ENCODE measurements at places on chromosomes 11 and 22.

- no peak for DNase-seq
Observed at GRCh38 chr11:76313913-76314740, 66.8 kb downstream of the THAP12 start.

DNA sequence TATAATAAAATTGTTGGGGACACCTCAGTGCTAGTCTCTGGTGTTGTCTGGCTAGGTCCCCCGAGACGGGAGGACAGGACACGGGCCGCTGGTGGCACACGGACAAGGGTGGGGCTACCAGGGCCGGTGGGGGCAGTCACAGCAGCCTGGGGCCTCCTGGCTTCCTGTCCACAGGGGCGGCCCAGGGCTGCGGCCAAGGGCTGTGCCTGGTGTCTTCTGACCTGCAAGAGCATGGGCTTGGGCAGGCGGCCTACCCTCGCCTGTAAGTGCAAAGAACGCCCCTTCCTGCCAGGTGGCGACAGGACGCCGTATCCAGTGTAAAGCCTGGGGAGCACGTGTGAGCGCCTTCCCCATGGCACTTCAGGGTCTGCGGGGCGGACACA lies 3.6 kb downstream of the LRFN4 start:
- DNase-seq = no peak

DNA sequence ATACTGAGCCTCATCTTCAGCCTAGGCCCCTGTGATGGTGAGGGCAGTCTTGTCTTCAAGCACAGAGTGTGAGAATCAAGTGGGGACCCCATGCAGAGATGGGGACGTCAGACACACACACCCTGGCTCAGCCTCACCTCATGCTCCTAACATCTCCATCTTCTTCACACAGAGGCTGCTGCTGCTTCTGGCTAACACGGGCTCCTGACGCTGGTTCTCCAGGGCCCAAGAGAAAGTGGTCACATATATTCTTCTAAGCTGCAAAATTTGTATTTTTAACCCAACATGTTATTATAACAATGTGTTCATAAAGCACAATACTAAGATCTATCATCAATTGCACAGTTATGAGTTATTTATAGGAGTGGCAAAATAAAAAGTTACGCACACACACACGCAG lies 101.2 kb downstream of the VPREB1 start:
- DNase-seq = no peak

DNA sequence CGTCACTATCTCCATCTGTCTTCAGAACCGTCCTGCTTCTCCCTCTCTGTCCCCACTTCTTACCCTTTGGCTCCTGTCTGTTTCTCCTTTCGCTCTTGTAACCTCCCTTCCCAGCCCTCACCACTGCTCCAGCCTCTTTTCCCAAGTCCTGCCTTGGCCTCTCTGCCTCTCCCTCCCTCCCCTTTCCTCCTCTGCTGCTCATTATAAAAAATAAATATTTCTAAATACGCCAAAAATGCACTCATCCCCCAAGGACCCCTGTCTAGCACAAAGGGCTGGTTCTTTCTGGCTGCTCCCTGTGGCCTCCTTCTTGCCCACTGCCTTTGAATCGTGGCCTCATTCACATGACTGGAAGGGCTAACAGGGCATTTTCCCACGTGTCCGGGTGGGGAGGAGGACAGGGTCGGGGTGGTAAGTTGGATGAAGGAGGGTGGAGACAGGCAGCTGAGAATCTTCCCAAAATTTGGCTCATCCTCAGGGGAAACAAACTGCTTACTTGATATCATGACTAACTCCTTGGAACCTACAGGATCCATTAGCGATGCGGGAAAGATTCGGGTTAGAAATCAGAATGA lies 26.4 kb upstream of the OAF start:
- DNase-seq = no peak

DNA sequence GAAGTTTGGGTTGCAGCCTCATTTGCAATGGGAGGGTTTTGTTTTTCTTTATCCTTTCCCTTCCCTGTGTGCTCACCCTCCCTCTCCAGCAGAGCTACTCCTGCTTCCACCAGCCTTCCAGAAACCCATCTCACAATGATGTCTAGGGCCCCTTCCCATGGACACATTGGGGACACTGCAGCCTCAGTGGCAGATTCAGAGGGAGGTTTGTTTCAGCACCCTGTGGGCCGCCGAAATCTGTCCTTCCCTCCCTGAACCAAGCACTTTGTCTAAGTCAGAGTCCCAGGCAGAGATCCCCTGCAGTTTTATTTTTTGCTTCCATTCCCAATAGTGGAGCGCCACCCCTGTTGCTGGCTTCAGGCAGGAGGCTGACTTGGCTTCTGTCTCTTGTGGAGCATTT lies 8.6 kb upstream of the SYNGR1 start:
- DNase-seq = no peak

DNA sequence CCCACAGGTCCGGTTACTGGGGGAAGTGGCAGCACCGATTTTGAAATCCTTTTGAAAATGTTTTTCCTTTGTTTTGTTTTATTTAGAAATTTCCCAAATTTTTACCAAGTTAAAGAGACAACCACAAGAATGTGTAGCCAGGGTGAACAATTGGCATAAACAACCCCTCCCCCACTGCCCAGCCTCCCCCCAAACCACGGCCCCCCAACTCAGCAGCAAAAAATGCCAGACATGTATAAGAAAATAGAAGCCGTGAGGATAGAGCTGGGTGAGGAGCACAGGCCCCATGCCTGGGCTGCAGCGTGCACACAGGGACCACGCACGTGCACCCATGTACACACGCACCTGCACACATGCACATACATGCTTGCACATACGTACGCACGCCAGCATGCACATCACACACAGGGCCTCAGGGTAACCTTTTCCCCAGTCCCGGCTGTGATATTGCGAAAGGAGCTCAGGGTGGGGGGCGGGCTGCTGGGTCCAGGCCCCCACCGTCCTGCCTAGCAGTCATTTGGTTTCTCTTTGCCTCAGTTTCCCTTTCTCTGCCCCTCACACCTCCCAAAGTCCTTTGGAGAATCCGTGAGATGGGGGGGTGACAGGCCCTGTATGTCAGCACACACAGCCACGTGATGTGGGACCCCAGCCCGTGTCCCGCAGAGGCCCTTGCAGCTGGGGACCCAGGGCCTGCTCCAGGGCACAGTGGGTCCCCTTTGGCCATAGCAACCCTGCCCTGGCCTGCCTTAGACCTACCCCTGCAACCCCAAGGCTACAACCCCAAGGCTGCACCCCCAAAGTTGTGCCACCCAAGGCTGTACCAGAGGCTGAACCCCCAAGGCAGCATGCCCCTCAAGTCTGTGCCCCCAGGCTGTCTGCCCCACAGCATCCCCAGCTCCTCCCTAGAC lies 42.9 kb downstream of the IGF2 start:
- no peak for DNase-seq

All from NCI-H748 treated with DMSO at 0.1 percent for 48 hours (cell line).